ENCODE measurements at places on chromosomes 12 and 14. TPM values are rescaled to one million over a fixed set of nuclear protein-coding genes. Genes with fewer than 3 reads are reported as not detected.

DNA sequence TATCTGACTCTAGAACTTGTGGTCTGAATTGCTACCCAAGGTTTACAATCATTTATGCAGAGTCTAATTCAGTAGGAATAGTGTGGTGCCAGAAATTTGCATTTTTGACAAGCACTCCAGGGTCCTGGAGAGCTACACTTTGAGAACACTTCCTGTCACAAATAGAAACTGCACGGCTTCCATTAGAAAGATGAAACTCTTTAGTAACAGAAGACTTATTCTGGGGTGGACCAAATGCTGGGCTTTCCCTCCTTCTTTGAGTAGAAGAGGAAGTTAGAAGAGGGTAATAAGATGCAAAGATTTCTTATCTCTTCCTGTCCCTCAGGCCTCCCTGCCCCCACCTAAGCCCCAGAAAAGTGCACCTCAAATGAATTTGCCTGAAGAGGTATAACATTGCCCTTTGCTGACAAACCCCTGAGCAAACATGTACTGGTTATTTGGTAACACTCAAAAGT is 28.4 kb downstream of the DGLUCY start:
- DNase-seq, result no peak

GRCh38 chr14:20555845-20556244 is 5.0 kb downstream of the RNASE9 start:
- no peak for DNase-seq

DNA sequence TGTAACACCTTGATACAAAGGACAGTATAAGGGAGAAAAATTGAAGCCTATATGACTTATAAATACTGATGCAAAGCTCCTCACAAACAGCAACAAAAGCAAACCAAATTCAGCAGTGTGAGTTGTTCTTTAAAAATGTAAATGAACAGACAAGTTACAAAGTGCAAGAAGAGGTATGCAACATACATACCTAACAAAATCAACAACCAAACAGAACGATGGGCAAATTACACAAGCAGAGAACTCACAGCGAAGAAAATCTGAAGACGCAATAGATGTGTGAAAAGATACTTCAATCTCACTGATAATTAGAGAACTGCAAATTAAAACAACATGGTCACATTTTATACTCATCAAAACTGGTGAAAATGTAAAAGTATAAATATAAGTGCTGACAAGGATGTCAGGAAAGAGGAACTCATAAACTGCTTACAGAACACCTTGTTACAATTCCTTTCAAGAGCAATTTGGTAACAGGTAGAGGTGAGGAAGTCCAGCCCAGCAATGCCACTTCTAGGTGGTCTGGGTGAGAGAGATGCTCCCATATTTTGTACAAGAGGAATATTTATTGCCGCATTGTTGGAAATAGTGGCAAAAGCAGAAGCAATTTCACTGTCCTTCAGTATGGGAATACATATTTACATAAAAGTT is 47.3 kb downstream of the CORO1C start:
- no peak for DNase-seq

- DNase-seq, result no peak
Measured at GRCh38 chr12:127538316-127538715, 728.7 kb upstream of the TMEM132C start.

DNA sequence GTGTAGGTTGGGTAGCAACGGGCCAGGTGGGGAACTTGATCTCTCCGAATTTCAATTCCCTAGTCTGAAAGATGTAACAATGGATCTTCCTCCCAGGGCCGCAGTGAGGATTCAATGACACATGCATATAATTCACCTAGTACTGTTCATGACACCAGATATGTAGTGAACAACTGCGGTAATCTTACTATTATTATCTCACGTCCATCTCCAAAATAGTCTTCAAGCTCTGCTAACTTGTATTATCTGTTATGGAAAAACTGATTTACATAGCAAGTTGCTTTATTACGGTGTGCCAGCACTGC is 26.4 kb downstream of the MOK start:
- DNase-seq, result no peak

DNA sequence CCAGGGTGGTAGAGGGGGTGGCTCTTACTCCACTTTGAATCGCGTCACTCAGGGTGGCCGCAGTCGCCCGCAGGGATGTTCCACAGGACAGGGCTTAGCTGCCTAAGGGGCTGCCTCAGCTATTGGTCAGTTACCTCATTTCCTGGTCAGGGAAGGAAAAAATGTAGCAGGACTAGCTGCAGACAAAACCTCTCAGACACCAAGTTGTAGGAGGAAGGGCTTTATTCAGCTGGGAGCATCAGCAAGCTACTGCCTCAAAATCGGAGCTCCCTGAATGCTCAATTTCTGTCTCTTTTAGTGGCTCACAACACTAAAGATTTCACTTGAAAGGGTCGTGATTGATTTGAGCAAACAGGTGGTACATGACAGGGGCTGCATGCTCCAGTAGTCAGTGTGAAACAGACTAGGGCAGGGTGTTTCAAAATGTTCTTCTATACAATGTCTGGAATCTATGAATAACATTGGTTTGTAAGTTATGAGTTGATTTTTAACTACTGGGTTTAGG is 6.4 kb upstream of the CLEC6A start:
- DNase-seq, result no peak

DNA sequence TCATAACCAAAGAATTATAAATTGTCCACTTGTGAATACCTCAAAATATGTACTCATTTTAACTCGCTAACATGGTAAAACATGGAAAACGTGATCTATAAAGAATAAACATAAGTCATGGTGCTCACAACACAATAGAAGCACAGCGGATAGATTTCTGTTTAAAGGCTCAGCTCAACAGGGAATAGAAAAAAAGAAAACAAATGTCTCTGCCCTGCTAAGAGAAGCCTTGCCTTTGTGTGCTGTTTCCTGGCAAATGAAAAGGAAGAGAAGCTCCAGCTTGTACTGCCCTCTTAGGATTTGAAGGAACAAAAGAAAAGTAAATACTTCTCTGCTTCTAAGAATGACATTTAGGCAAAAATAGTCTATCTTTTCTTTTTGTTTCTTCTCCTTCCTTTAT is 121.0 kb upstream of the KRR1 start:
- DNase-seq, result peak; percentile 23

DNA sequence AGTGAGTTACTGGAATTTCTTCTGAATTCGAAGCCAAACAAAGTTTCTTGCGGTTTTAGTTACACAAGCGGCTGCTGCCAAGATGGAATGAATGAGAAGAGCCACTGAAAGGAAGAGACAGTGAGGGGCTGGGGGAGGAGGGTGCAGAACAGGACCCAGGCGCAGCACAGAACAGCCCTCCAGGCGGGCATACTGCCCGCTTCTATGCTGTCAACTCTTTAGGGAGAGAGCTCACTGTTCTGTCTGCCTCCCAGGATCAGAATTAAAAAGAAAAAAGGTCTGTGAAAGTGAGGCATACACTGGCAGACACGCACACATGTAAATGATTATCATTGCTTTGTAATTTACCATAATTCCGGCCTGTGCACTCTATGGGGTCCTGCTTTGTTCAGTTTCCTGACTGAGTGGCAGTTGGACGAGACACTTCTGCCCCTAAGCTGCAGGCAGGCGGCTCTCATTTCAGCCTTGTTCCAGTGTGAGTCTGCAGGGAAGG is 231.6 kb downstream of the CACNA1C start:
- DNase-seq, result no peak

DNA sequence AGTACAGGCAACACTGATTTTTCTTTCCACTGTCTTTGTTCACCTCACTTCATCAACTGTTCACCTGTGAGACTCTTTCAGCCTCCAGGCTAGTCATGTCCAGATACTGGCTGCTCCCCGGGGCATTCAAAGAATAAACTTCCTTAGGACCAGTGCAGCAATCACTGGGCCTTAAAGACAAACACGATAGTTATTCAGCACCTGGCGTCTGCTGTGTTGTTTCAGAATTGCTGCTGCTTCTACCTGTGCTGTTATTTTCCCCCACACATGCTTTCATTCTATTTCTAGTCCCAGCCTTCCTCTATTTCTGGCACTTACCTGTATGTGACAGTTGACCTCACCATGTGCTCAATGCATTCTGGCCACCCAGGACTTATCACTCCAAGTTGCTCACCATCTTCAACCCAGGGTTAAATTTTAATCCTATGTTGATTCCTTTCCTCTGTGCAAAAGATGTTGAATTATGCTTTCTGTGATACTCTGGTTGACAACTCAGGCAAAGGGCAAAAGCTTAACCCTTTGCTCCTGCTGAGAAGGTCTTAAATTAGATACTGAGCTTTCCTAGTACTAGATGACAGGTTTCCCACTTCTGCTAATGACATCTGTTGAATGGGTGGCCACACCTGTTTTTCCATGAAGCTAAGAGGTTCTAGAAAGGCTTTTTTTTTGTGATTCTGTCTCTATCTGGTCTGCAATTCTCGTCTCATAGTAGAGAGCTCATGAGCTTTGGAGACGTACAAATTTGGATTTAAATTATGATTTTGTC is 41.4 kb downstream of the PTPRQ start:
- DNase-seq, result no peak

GRCh38 chr14:29821242-29821641 is 106.4 kb downstream of the PRKD1 start:
- DNase-seq, result no peak

- DNase-seq, result peak; percentile 53
Measured at GRCh38 chr12:1634590-1635191, 5.7 kb downstream of the WNT5B start.

- DNase-seq, result no peak
Measured at GRCh38 chr14:83147006-83147405, 1613.4 kb upstream of the SEL1L start.

GRCh38 chr12:106245767-106246166 is 2.1 kb downstream of the CKAP4 start:
- DNase-seq, result peak; percentile 74

DNA sequence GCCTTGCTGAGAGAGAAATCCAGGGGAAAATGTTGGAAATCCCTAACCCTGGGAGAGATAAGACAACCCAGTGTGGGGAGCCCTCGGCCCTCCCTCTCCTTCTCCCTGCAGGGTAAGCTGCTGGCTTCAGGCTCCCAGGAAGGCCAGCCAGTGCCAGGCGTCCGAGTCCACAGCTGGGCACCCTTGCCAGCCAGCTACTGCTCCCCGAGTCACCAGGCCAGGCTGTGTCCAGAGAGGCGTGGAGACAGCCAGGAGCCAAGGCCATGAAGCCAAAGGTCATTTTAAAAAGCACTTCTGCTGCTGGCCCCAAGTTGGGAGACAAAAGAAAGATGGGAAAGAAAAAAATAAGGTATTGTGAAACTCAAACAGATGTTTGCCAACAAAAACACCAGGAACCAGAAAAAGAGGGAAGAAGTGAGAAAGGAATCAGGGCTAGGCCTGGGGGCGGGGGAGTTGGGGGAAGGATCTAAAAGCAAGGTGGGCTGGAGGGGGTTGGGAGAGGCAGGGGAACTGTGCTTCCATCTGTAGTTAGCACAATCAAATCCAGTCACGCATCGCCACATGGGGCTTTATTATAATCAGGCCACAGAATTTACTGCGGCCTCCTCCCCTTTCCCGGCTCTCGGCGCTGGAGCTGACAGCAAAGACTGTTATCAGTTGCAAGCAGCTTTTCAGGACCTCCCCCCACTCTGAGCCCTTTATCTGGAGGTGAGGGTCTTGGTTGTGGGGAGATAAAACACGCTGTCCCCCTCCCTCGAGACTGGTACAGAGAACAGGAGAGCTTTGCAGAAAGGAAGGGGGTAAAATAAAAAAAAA is 33.5 kb downstream of the RBM19 start:
- no peak for DNase-seq

KRT6C gene
- 138 TPM for total RNA-seq

IAPP gene
- not detected for total RNA-seq

PTPRB gene
- total RNA-seq, result 0.38 TPM

RHEBL1 gene
- 0.26 TPM for total RNA-seq

C14orf39 gene
- total RNA-seq, result 1.0 TPM

PLA2G1B gene
- total RNA-seq, result not detected

SLC16A7 gene
- 10.0 TPM for total RNA-seq

VDR gene
- 3.4 TPM for total RNA-seq

PCED1B gene
- 0.51 TPM for total RNA-seq

ABCD2 gene
- total RNA-seq, result not detected

NKX2-1 gene
- total RNA-seq, result 4.1 TPM

ANP32D gene
- total RNA-seq, result not detected

SYT1 gene
- 0.26 TPM for total RNA-seq

C14orf180 gene
- total RNA-seq, result not detected

TAS2R43 gene
- total RNA-seq, result 0.79 TPM

All from bronchial epithelial cell (primary cell).